Activated CD4-positive, alpha-beta T cell treated with anti-CD3 and anti-CD28 coated beads, Interleukin-2, amount 50 U/mL, for 48 hours (primary cell): ENCODE measurements at places on chromosomes 11 and 22.

- DNase-seq: no peak
Observed at GRCh38 chr11:27777033-27777432, 76.8 kb upstream of the BDNF start.

- DNase-seq: no peak
Observed at GRCh38 chr11:37040921-37041320, 442.9 kb upstream of the RAG2 start.

GRCh38 chr11:6603287-6604080, at the start of the genes ILK and RRP8:
ILK (plus strand) TSS chr11:6603774; CDS start chr11:6604272, 498 bp downstream.
RRP8 (minus strand) TSS chr11:6603616; CDS start chr11:6603502, 114 bp downstream.
- peak; percentile 88 for DNase-seq

- DNase-seq: no peak
Observed at GRCh38 chr11:75269367-75269660, 28.7 kb downstream of the TPBGL start.

DNA sequence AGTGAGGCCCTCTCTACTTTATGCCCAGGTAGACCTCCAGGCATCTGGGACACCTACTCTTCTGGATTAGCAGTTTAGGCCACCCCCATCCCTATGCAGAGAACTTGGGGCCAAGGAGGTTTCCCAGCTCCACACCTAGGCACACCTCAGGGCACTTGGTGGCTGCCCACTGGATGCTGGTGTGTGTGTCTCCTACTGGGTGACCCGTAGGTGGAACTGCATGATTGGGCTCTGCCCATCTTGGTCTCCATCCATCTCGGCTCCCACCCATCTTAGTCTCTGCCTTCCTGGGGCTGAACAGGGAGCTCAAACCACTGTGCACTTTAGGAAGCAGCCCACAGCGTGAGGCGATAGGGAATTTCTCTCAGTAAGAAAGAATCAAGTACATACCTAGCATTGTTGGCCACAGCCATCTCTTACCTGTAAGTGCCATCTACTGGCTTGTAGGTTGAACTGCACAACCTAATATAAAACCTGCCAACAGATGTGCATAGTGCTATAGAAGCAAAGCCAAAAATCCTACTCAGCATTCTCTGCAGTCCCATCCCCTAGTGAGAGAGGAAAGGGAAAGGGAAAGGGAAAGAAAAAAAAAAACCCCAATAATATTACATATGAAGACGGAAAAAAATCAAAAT, 61.6 kb upstream of the PTPN5 start:
- DNase-seq: no peak
